ENCODE measurements at places on chromosomes 5 and 9. TPM values are rescaled to one million over a fixed set of nuclear protein-coding genes. Genes with fewer than 3 reads are reported as not detected.

The SUSD3 gene
- 1.6 TPM for total RNA-seq

The OR1Q1 gene
- total RNA-seq: not detected

The HRH2 gene
- total RNA-seq: 6.9 TPM

The LCN15 gene
- not detected for total RNA-seq

The SPOCK1 gene
- 36.7 TPM for total RNA-seq

The RAB3C gene
- total RNA-seq: 38.1 TPM

The SH2D3C gene
- total RNA-seq: 5.1 TPM

The NACC2 gene
- total RNA-seq: 5.9 TPM

The C5orf58 gene
- total RNA-seq: not detected

The LPAR1 gene
- 26.4 TPM for total RNA-seq

The TERT gene
- total RNA-seq: not detected

The FOXD4 gene
- 0.47 TPM for total RNA-seq

The SHISAL2B gene
- not detected for total RNA-seq

The TSLP gene
- not detected for total RNA-seq

The ANXA2R gene
- total RNA-seq: 0.31 TPM

The PCDHGA5 gene
- total RNA-seq: 6.6 TPM

The TMEM38B gene
- 22.1 TPM for total RNA-seq

Data from occipital lobe (tissue), 3 donors.